NCI-H2171 treated with DMSO at 0.1 percent for 48 hours (cell line): ENCODE measurements at places on chromosomes 1 and 21.

- DNase-seq = no peak
Observed at GRCh38 chr1:3024588-3024987, 3.3 kb downstream of the ACTRT2 start.

DNA sequence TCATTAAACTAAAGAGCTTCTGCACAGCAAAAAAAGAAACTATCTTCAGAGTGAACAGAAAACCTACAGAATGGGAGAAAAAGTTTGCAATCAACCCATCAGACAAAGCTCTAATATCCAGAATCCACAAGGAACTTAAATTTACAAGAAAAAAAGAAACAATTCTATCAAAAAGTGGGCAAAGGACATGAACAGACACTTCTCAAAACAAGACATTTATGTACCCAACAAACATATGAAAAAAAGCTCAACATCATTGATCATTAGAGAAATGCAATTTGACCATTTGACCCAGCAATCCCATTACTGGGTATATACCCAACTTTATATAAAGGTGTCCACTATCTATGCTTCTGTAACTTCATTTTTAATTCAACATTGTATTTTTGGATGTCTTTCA is 31.1 kb upstream of the VN1R5 start:
- no peak for DNase-seq

DNA sequence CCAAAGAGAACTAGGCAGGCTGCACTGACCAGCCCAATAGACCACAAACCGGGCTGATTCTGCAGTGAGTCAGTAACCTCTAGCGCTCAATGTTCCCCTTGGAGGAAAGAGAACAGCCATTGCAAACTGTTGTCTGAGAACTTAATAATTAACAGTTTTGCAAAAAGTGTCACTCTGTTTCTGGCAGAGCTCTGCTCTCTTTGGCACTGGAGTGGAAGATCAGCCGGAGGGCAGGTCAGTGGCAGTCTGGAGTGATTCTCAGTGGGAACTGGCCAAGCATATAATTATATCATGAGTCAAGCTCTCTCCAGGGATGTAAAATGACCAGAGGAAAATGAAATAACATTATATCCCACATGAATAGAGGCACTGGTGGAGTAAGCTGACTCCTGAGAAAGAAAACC is 238.3 kb downstream of the HLX start:
- DNase-seq = no peak

DNA sequence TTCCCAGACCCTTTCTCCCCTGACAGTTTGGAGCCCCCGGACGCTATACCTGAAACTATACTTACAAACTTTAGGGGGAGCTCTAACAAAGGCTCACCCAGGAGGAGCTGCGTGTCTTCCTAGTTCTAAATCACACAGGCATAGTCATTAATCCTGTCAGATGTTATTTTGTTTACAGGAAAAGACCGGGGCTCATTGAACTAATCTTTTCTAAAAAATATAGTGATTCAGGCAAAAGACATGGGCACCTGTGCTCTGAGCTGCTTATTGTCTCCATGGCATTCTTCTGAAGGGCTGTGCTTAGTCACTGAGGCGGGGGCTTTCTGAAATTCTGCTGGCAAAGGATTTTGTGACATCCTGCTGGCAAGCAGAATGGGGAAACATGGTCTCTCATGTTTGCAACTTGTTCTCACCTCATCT is 1577.0 kb downstream of the NCAM2 start:
- DNase-seq = peak; percentile 73

DNA sequence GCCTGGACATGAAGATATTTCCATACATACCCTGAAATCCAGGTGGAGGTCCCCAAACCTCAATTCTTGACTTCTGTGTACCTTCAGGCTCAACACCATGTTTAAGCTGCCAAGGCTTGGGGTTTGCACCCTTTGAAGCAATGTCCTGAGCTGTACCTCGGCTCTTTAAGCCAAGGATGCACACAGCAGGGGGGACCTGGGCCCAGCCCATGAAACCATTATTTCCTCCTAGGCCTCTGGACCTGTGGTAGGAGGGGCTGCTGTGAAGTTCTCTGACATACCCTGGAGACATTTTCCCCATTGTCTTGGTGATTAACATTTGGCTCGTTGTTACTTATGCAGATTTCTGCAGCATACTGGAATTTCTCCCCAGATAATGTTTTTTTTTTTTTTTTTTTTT is 184.3 kb upstream of the RGS18 start:
- no peak for DNase-seq

GRCh38 chr1:65209005-65209885 is 61.2 kb downstream of the AK4 start:
- peak; percentile 31 for DNase-seq

GRCh38 chr1:64537942-64538341 is 68.0 kb downstream of the CACHD1 start:
- DNase-seq = peak; percentile 71

- DNase-seq = peak; percentile 19
Observed at GRCh38 chr1:23916209-23917131, 3.3 kb upstream of the CNR2 start.
